GM23338 (cell line): ENCODE measurements at places on chromosomes 1 and 21. TPM values are rescaled to one million over a fixed set of nuclear protein-coding genes. Genes with fewer than 3 reads are reported as not detected.
A peak's percentile ranks its signal among the peaks of the same experiment; 100 is the strongest.

DNA sequence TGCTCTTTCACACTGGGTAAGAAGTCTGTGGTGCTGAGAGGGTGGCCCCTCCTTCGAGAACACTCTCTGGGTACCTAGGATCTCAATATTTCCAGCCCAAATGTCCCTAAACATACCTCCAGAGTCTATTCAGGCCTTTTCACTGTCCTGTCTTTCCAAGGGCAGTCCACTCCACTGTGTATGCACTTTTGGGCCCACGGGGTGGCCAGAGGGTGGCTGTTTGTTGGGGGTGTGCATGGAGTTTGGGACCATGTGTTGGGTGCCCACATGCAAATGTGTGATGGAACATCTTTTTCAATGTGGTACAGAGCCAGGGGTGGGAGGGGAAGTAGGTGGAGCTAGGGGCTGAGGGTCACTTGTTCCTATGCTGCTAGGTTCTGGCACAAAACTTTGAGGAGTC, 87.5 kb downstream of the FAM78B start:
- DNase-seq = no peak

- DNase-seq = no peak
These were observed 20.0 kb upstream of the MAPKAPK2 start for GRCh38 chr1:206664740-206665139.

DNA sequence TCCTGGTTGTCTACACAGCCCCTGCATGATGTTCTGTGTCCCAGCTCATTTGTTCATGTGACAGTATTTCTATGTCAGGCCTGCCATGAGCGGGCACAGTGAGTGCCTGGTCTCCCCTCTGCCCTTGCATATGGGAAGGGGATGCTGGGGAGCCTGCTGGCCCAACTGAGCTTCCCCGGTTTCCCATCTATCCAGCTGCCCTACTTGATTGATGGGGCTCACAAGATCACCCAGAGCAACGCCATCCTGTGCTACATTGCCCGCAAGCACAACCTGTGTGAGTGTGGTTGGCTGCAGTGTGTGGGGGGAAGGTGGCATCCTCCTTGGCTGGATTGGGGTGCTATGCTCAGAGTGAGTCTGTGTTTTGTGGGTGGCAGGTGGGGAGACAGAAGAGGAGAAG, 1.5 kb downstream of the GSTM4 start:
- no peak for DNase-seq

DNA sequence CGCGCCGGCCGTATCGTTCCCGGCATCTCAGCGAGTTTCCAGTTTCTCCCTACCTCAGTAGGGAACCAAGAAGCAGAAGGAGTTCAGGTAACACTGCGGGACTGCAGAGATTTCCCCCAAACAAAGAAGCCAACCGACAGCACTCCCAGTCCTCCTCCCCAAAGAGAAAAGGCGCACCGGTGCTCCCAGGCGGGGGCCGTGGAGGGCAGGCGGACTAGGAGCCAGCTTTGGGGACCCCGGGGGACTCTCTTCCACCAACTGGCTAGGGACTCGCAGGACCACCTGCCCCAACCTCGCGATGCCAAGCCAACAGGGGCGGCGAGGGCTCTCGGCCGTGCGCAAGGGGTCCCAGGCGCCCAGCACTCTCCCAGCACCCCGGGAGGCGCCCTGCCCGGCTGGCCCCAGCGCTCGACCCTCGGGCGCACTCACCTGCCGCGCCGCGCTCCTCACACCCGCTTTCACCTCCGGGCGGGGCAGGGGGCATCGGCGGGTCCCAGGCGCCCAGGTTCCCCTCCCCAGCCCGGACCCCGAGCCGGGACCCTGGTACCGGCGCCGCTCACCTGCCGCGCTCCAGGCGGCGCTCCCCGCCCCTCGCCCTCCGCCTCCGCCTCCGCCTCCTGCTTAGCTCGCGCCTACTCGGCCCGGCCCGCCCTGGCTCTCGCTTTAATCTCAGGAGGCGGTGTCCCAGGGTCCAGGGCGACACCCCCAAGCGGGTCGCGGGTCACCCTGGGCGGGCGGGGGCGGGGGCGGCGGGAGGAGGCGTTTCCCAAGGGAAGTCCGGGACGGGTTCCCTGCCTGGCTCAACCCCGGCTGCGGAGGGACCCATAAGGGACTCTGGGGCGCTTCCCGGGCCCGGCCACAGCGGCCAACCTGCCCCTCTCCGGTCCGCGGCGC, at the start of gene TMPRSS2:
Gene TMPRSS2 (minus strand): TSS at position 638 of the 894 bp plus-strand sequence. CDS start 10,025 bp downstream, outside the sequence.
- peak; percentile 80 for DNase-seq

GRCh38 chr1:233433436-233434210, 106.1 kb downstream of the MAP3K21 start:
- DNase-seq = peak; percentile 10

DNA sequence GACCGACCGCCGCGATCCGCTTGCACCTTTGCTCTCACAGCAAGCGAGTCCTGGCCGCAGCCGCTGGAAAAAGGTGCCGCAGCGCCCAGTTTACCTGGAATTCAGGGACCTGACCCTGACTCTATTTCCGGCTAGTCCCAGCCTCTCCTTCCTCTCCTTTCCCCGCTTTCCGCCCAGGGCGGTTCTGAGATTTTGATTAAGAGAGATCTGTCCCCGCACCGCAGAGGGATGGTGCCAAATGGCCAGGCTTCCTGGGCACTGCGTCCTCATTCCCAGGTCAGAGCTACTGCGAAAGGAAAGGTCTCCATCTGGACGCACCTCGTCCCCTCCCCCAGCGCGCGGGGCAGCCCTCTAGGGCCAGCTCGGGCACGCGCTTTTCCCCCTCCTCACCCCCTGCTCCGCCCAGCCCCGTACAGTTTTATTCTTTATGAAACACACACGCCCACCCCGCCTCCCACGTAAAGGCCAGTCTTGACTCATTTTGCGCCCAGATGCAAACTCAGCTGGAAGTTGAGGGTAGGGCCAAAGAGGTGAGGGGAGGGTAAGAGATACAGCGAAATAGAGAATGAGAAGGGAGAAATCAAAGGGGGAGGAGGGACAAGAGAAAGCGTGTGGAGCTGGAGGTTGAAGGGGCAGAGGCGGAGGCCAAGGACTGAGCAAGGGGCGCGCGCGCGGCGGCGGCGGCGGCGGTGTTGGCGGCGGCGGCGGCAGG, 411.8 kb upstream of the ESRRG start:
- DNase-seq = peak; percentile 71

DNA sequence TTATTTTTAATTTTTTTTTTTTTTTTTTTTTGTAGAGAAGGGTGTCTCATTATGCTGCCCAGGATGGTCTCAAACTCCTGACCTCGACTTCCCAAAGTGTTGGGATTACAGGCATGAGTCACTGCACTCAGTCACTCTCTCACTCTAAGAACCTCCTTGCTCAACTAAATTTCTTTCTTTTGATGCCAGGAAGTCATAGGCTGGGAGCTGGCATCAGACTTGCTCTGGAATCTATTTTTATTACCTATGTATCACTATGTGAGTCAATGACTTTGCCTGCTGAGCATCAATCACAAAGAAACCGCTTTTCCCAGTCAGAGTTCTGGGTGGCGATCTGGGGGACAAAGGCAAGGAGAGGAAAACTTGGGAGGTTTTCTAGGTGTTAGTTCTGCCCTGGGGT, 35.5 kb upstream of the PARP1 start:
- DNase-seq = no peak

- no peak for DNase-seq
These were observed 239.0 kb downstream of the TOMM20 start for GRCh38 chr1:234889643-234890042.

DNA sequence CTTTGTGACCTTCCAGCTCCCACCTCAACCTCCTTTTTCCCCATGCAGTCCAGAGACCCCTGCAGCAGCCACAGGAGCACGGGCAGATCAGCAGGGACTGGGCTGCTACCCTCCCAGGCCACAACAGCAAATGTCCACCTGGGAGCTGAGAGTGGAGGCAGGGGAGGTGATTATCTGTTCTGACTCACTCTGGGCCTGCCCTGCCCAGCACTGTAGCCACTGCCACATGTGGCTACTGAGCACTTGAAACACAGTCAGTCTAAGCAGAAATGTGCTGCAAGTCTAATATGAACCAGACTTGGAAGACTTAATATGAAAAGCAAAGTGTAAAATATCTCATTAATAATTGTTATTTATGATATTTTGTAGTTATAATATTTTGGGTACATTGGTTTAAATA, 148.9 kb upstream of the VANGL1 start:
- no peak for DNase-seq

- no peak for DNase-seq
These were observed 82.1 kb upstream of the ARHGAP29 start for GRCh38 chr1:94319319-94320102.

- DNase-seq = no peak
These were observed 4.2 kb downstream of the CLIC6 start for GRCh38 chr21:34673006-34673405.

DNA sequence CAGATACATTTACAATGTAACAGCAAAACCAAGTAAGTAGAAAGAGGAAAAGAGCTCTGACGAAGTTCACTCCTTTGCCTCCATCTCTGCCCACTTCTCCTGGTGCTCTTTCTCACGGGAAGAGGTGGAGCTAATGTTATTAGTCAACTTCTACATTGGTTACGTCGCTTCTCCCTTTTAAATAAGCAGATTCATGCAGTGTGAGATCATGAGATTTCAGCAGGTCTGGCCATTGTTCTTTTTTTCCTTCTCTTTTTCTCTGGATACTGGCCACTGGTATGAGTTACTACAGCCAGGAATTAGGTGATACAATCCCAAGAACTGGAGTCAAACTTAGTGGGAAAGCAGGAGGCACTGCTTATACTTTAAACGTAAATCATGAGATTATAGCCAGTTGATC, 207.1 kb downstream of the AKT3 start:
- DNase-seq = peak; percentile 5

GRCh38 chr1:12572522-12572921, 45.5 kb downstream of the DHRS3 start:
- no peak for DNase-seq

DNA sequence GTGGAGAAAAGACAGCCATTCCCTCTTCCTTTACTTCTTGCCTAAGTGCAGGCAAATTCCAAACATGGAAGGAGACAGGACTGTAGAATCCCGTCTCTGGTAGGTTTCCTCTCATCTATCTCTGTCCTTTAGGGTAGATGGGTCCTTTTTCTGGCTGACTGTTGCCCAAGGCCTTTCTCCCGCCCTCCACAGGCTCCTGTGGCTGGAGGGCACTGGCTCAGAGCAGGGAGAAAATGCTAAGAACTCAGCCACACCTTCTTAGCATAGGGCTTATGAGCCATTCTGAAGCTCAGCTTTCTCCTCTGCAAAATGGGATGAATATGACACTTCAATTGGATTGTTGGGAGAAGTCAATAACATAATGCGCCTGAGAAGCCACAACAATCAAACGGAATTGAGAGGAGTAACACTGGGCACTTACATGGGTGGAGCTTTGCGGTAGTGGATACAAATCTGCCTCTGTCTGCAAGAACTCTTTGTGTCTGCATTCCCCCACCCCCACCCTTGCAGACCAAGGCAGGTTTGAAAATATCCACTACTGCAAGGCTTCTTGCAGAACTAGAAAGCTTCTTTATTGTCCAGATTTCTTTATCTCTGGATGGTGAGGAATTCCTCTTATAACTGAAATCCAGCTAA, 94.7 kb downstream of the CSMD2 start:
- DNase-seq = no peak

GRCh38 chr1:160834945-160835565, 27.6 kb downstream of the CD244 start:
- peak; percentile 83 for DNase-seq

DNA sequence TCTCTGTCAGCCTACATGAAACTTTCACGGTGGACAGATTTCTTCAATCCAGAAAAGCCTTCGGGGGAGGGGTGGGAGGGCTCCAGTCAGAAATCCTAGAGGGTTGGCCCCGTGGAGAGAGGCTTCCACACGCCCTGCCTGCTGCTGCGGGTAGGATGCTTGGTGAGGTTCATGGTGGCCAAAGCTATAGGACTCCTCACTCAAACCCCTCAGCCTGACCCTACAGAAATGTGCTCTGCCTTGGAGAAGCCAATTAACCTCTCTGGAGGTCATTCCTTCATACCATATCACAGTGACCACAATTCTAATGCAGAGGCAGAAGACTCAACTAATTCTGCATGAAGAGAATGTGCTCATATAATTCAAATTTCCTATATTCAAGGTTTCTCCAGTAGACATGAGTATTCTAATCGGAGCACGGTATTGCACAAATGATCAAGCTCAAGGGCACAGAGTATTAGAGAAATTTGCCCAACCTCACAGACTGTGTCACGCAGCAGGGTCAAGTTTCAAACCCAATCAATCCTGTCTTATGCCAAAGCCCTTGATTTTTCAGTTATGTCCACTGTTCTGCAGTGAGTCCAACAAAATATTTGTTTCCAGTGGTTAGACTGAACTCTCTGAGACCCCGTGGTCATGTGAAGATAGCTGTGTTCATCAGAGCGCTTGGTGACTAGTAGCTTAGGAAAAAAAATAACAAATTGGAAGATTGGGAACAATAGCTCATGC, 104.8 kb downstream of the TOMM20 start:
- no peak for DNase-seq

The GNAT2 gene
- total RNA-seq = 0.21 TPM in 1 of 2 replicates, not detected in the other

The OR2T29 gene
- not detected in 2 replicates for total RNA-seq

The IL19 gene
- total RNA-seq = not detected in 2 replicates

The FASLG gene
- not detected in 2 replicates for total RNA-seq

The KCNE2 gene
- 0.28 TPM in 1 of 2 replicates, not detected in the other for total RNA-seq

The CLDN14 gene
- not detected in 2 replicates for total RNA-seq

The LMOD1 gene
- 0.82 and 1.7 TPM in 2 replicates for total RNA-seq
